ENCODE measurements at places on chromosomes 2 and 18.

GRCh38 chr18:70418546-70419311 is 129.9 kb downstream of the SOCS6 start:
- DNase-seq = no peak

GRCh38 chr18:76130845-76131244 is 364.2 kb downstream of the ZNF516 start:
- DNase-seq = no peak

- DNase-seq = no peak
Measured at GRCh38 chr18:41025666-41026065, 929.4 kb upstream of the PIK3C3 start.

DNA sequence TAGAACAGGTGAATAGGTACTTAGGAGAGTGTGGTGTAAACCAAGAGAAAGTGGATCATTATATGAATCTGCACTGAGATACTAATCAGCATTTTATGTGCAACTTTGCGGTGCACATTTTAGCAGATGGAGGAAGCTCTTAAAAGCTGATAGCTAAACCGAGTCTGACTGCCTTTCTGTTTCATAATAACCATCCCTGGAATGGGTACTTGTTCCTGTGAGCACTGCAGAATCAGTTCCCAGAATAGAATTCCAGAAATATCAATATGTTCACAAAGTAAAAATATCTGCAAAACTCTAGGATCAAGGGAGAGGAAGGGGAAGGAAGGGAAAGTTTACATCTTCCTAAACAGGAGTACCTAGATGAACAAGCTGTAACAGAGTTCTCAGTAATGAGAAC is 432.2 kb upstream of the HNRNPA3 start:
- no peak for DNase-seq

GRCh38 chr2:74715880-74716279 is 61.8 kb downstream of the SEMA4F start:
- DNase-seq = no peak

DNA sequence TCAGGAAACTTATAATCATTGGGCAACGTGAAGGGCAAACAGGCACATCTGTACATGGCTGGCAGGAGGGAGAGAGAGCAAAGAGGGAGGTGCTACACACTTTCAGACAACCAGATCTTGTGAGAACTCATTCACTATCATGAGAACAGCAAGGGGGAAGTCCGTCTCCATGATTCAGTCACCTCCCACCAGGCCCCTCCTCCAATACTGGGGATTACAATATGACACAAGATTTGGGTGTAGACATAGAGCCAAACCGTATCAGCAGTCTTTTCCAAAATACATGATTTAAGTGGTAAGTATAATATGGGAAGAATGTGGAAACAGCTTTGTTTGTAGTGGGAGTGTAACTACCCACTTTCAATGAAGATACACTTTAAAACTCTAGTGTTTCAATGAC is 65.0 kb downstream of the EPB41L5 start:
- no peak for DNase-seq
